Glutamatergic neuron (in vitro differentiated cells): ENCODE measurements at places on chromosomes 7 and 10. TPM values are rescaled to one million over a fixed set of nuclear protein-coding genes. Genes with fewer than 3 reads are reported as not detected.

DNA sequence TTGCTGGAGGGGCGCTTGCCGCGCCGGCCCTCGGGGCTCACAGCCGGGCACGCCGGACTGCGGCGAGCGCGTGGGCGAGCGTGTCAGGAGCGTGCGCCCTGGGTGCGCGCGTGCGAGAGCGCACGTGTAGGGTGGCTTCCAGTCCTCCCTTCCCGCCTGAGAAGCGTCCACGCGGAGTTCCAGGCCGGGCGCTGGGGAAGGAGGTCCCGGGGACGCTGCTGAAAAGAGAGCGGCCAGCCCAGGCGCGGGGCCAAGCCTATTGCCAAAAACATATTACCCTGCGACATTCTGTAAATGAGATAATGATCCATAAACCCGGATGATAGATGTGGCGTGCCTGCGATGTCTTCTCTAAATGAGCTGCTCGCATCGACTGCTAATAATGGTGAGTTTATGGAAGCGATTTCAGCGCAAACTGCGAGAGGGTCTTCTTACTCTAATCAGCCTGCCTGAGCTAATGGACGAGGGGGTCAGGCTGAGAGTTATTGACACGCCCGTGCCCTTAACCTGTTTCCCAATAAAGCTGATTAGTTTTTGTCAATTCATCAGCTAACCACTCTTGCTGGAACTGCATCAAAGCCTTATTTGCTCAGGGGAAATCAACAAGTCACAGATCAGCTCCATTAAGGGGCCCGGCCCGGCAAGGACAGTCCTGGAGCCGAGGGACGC lies 8.0 kb upstream of the MNX1 start:
- DNase-seq: no peak
- H3K4me1 ChIP-seq: peaks cover 19% of the 10 kb centered on the region
- no peaks in the 10 kb centered on the region for H3K36me3 ChIP-seq
- no peak overlapping the region for H3K27ac ChIP-seq
- H3K27me3 ChIP-seq: peaks cover 37% of the 10 kb centered on the region

The STMP1 gene
- total RNA-seq: 54.6 TPM

The VWC2 gene
- total RNA-seq: 1.2 TPM

The BMI1 gene
- 23.3 TPM for total RNA-seq
